Smooth muscle cell of the coronary artery (primary cell): ENCODE measurements at places on chromosomes 6 and 20. TPM values are rescaled to one million over a fixed set of nuclear protein-coding genes. Genes with fewer than 3 reads are reported as not detected.

SMOC2 gene
- not detected in 2 replicates for total RNA-seq

SLC22A16 gene
- not detected in 2 replicates for total RNA-seq

XKR7 gene
- total RNA-seq = not detected in 2 replicates

MUC21 gene
- total RNA-seq = not detected in 2 replicates

SAMD10 gene
- total RNA-seq = 0.23 and 0.45 TPM in 2 replicates

PARD6B gene
- total RNA-seq = 0.23 and 1.7 TPM in 2 replicates

CGA gene
- not detected in 2 replicates for total RNA-seq

CRISP3 gene
- not detected in 2 replicates for total RNA-seq

COL9A1 gene
- total RNA-seq = not detected in 2 replicates

VNN1 gene
- total RNA-seq = under 0.01 and 0.12 TPM in 2 replicates

ZGPAT gene
- total RNA-seq = 15.3 and 28.8 TPM in 2 replicates

GABRR1 gene
- total RNA-seq = not detected in 2 replicates

GSTA1 gene
- total RNA-seq = not detected in 2 replicates

EPPIN gene
- not detected in 2 replicates for total RNA-seq

LPA gene
- total RNA-seq = not detected in 2 replicates

APOBEC2 gene
- not detected in 2 replicates for total RNA-seq

MYMX gene
- 0.12 TPM in 1 of 2 replicates, not detected in the other for total RNA-seq

SEMG1 gene
- total RNA-seq = not detected in 2 replicates

NCR2 gene
- not detected in 2 replicates for total RNA-seq
